AG20443 (cell line): ENCODE measurements at places on chromosomes 11 and 22.
A peak's percentile ranks its signal among the peaks of the same experiment; 100 is the strongest.

DNA sequence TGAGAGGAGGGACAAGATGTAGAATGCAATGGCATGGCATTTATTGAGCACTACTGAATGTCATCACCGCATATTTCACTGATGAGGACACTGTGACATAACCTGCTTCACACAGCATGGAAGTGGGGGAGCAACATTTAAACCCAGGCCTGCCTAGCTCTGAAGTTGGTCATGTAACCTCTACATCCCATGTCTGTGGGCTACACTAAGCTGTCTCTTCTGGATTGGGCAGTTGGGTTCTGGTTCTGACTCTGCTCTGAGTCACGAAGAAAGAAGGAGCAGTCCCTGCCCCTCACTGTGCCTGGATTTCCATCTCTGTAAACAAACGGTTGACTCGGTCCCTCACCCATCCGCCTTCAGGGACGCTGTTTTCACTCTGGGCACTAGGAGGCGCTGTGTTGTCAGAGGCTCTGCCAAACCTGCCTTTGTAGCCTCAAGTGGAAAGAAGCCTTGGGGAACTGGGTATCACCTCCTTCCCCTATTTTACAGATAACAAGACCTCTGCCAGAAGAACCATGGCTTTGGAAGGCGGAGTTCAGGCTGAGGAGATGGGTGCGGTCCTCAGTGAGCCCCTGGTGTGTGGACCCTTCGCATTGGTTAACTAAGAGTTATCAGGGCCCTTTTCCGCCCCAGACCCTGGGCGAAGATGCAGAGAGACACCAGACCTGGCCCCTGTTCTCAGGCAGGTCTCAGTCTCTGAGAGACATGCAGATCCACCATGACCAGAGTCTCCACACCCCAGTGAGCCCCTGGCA, 12.7 kb upstream of the ARHGEF17 start:
- DNase-seq, result peak; percentile 85

DNA sequence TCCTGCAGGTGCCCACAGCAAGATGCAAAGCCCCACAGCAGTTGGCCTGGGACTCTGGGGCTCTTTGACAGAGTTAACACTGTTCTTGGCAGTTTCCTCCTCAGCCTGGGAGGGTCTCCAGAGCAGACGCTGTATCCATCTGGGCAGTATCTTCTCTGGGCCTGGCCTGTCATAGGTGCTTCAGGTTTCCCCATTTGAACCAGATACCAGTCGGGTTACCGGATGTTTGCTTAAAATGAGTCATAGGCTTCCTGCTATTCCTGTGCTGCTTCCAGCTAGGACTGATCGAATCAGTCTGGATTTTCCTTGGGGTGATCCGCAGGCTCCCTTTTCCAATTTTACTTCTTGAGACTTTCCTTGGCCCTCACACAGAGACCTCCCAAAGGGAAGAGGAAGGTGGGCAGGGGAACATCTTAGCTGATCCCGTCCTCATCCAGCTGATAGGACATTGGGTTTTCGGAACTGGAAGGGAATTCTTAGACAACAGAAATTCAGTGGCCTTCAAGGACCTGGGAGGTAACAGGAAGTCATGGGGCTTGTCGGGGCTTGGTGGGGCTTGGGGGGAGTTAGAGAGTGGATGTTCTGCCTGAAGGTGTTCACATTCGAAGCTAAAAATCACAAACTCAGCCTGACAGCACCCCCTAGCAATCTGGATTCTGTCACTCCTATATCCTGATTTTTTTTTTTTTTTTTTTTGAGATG, 2.4 kb upstream of the RANGAP1 start:
- peak; percentile 47 for DNase-seq

GRCh38 chr11:64226507-64227051, 505 bp downstream of the NUDT22 start:
- DNase-seq, result peak; percentile 32

GRCh38 chr11:117613521-117613920, 183.5 kb downstream of the DSCAML1 start:
- no peak for DNase-seq

- peak; percentile 53 for DNase-seq
Measured at GRCh38 chr22:45284705-45285262, at the start of gene UPK3A. Gene UPK3A, plus strand, starts transcription at chr22:45284949. Its CDS starts 65 bp downstream, at chr22:45285014.

- DNase-seq, result peak; percentile 98
Measured at GRCh38 chr22:37051391-37052385, at the start of gene KCTD17. Gene KCTD17, plus strand, starts transcription at chr22:37051742. Its CDS starts 19 bp downstream, at chr22:37051761.

- DNase-seq, result peak; percentile 18
Measured at GRCh38 chr11:76047231-76047630, 159.1 kb downstream of the WNT11 start.

DNA sequence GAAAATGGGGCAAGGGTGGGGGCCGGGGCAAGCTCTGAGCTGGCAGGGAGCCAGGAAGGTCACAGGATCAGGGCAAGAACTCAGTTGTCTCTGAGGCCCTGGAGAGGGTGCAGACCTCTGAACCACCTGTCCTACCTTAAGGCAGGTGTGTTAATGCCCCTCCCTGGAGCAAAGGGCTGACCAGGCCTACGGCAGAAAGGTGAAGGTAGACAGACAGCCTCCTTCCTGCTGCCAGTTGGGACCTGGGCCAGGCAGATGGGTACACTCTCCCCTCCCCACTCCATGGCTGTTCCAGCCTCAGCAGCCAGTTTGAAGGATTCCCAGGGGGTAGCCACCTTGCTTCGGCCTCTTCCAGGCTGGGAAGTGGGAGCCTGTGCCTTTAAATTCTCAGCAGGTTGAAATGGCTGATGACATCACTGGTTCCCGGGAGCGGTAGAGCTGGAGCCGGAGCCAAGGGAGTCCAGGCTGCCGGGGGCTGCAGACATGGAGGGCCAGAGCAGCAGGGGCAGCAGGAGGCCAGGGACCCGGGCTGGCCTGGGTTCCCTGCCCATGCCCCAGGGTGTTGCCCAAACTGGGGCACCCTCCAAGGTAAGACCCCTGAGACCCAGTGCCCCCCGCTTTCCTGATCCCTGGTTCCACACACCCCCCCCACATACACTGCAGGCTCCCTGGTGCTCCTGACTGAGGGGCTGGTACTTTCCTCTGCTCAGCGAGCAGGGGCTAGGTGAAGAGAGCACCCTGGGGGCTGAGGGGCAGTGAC, at the start of gene INPP5J:
INPP5J (plus strand) TSS at position 435 of the 760 bp plus-strand sequence; CDS start at position 484, 49 bp downstream.
- DNase-seq, result peak; percentile 84

DNA sequence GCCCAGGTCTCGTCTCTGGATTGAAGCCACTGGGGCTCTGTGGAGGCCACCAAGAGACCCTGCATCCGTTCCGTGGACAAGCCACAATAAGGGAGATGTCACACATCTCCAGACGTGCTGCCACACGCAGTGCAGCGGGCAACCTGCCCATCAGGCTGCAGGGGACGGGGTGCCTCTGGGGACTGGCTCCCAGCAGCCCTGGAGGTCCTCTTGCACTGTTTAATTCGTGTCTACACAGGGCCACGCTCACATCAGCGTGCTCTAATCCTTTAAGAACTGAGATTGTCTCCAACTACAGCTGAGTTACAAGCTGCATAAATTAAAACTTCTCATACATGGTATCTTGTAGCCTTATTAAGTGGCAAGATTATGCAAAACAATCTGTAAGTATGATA, 1232.2 kb downstream of the BRD1 start:
- no peak for DNase-seq

DNA sequence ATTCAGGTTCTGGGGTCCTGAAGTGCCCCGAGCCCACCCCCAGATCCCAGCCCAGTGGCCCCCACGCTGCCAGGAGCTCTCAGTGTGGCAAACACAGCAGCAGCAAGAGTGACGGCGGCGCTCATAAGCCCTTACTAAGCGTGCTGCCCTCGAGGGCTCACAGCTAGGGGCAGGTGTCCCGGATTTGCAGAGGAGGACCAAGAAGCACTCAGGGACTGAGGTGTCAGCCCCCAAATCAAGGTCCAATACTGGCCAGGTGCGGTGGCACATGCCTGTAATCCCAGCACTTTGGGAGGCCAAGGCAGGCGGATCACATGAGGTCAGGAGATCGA, 25.4 kb downstream of the CELSR1 start:
- DNase-seq, result no peak

DNA sequence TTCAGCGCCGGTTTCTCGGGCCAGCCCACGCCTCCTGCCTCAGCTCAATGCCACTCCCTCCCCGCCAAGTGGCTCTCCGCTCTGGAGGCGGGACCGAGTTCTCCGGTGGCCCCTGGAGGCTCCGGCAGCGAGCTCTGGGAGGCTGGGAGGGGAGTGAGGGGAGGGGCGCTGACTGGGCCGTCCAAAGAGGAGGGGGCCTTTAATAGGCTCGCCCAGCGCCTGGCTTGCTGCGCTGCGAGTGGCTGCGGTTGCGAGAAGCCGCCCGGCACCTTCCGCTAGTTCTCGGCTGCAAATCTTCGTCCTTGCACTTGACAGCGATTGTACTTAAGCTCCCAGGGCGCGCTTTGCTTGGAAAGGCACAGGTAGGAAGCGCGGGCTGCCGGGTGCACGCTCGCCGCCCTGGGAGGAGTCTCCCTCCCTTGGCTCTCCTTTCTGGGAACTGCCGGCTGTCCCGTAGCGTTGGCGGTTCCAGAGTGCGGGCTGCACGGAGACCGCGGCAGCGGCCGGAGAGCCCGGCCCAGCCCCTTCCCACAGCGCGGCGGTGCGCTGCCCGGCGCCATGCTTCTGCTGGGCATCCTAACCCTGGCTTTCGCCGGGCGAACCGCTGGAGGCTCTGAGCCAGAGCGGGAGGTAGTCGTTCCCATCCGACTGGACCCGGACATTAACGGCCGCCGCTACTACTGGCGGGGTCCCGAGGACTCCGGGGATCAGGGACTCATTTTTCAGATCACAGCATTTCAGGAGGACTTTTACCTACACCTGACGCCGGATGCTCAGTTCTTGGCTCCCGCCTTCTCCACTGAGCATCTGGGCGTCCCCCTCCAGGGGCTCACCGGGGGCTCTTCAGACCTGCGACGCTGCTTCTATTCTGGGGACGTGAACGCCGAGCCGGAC, at the start of gene ADAMTS15:
ADAMTS15 (plus strand) TSS at position 230 of the 894 bp plus-strand sequence; CDS start at position 559, 329 bp downstream.
- peak; percentile 89 for DNase-seq

DNA sequence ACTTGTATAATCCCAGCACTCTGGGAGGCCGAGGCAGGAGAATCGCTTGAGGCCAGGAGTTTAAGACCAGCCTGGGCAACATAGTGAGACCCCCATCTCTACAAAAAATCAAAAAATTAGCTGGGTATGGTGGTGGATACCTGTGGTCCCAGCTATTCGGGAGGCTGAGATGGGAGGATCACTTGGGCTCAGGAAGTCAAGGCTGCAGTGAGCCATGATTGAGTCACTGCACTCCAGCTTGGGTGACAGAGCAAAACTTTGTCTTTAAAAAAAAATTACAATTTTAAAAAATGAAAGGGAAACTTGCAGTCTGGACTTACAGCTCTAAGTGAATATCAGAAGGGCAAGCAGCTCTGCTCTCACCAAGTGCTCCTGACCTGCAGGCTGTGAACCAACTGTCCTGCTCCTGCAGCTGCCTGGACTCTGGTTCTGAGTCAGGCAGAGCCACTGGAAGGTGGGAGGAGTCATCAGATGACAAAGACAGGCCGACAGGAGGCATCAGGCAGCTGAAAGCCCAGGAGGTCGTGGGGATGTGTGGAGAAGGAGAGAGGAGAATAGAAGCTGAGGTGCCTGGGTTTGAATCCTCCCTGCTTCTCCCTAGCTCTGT, 9.6 kb downstream of the SMTNL1 start:
- DNase-seq, result peak; percentile 80

- DNase-seq, result no peak
Measured at GRCh38 chr11:13552784-13553183, 57.0 kb upstream of the PTH start.

DNA sequence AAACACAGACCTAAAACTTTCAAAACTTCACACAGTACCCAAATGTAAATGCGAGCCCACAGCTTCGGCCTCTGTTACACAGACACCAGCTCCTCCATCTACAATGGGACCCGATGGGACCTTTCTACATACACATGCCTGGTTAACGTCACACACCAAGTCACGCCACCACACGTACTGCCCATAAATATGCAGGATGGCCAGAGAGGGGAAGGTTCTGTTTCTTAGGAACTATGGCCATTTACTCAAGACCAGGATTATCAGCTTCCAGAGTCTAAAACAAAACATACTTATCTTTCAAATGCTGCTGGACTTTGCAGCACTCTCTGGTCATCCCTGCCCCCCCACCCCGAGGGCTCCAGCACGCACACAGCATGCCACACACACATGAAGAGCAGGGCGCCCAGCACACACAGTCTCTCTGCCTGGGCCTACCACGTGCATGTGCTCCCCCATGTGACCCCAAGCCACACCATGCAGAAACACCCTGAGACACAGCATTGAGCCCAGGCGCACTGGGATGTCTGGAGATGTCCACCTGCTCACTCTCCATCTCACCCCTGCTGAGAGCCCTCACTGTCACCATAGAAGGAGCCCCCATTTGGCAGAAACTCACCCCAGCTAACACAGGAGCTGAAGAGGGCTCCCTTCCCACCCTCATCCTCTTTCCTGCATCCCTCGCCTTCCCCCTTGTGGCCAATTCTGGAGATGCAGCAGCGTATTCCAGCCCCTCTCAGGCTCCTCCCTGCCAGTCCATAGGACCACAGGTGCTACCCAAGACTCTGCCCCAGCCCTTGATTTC, 61.8 kb downstream of the SLC22A12 start:
- DNase-seq, result peak; percentile 90

DNA sequence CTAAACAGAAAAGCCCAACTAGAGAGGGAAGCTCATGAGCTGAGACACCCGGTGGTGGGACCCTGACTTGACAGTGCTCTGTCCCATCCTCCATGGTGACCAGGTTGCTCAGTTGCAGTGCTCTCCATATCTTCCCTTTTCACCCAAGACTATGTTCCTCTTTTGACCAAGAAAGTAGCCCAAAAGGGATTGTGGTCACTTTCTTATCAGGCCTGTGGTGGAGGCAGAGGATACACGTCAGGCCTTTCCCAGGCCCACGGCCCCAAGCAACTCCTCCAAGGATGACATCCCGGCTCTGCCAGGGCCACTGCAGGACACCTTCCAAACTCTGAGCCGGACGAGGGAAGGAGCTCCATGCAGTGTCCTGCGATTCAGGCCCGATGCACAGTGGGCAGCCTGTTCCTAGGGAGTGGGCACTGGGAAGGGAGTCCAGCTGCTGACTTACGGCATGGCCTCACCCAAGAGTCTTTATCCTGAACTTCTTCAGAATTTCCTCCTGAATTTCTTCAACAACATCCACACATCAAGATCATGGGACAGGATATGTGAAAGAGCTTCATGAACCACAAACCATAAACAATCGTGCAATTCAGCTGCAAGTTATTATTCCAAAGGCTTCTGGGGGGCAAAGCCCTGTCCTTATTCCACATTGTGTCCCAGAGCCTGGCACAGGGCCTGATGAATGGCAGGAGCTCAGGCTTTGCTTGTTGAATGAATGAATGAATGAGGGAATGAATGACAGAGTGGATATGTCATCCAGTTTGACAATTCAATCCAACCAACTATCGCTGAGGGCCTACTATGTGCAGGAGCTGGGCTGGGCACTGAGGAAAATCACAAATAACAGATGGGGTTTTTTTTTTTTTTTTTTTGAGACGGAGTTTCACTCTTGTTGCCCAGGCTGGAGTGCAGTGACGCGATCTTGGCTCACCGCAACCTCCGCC, 36.0 kb upstream of the MYH9 start:
- no peak for DNase-seq
